ENCODE measurements at places on chromosomes 6 and 20.

GRCh38 chr6:154386848-154387717 lies 30.5 kb upstream of the IPCEF1 start:
- DNase-seq: no peak

GRCh38 chr6:111874025-111874415 lies 768 bp upstream of the FYN start:
- peak; percentile 50 for DNase-seq

GRCh38 chr20:13515796-13516558 lies 122.8 kb downstream of the TASP1 start:
- DNase-seq: no peak

- peak; percentile 63 for DNase-seq
Observed at GRCh38 chr20:32535953-32536823, 48.9 kb downstream of the NOL4L start.

- DNase-seq: no peak
Observed at GRCh38 chr20:16514140-16514539, 59.1 kb downstream of the KIF16B start.

All from stimulated activated CD4-positive, alpha-beta T cell treated with anti-CD3 and anti-CD28 coated beads, Interleukin-1b, Interleukin-23, amount 100 ng/mL, for 4 hours (primary cell).